Sciatic nerve (tissue), 2 donors: ENCODE measurements at places on chromosomes 2 and 18.
A peak's percentile ranks its signal among the peaks of the same experiment; 100 is the strongest.

GRCh38 chr2:219560037-219560892 lies 11.1 kb downstream of the OBSL1 start:
- no peak for DNase-seq

DNA sequence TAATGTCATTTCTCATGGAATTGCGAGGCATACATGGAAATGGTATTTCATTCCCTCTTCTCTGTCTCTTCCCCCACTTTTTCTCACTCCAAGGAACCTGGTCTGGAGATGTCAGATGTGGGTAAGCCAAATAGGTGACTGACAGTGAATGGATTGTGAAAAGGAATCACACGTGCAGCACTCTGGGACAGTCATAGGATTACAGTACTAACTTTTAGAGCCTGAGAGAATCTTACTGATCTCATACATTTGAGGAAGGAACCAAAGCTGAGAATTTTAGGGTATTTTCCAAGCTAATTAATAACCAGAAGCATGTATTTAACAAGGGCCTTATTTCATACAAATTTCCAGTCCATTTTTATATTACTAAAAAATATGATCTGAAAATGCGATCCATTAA lies 58.1 kb upstream of the ERBB4 start:
- no peak for DNase-seq

- no peak for DNase-seq
Measured at GRCh38 chr2:67709835-67710234, 312.7 kb downstream of the ETAA1 start.

- no peak for DNase-seq
Measured at GRCh38 chr2:12623051-12623450, 93.7 kb upstream of the TRIB2 start.

- DNase-seq = no peak
Measured at GRCh38 chr2:15152382-15152781, 408.8 kb downstream of the NBAS start.

DNA sequence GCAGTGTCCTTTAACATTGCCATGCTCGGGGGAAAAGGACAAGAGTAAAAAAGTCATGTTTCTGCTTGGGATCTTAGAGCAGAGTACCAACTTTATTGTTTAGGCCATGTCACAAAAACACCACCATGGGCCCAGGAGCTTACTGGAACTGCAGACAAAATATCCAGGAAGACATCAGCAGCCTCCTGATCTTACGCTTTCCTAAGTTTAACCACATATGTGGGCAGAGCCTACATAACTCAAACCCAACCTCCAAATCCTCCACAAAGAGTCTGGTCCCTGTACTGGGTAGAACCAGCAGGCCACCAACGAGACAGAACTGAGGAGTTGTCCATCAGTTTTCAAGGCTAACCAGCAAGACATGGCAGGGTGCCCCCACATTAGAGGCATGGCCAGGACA lies 10.3 kb downstream of the GALNT14 start:
- DNase-seq = no peak

GRCh38 chr2:105449076-105449475 lies 50.2 kb upstream of the FHL2 start:
- DNase-seq = no peak

- no peak for DNase-seq
Measured at GRCh38 chr2:23554054-23554697, 169.2 kb downstream of the KLHL29 start.

- DNase-seq = no peak
Measured at GRCh38 chr2:176158186-176158591, 1.1 kb downstream of the HOXD3 start.

DNA sequence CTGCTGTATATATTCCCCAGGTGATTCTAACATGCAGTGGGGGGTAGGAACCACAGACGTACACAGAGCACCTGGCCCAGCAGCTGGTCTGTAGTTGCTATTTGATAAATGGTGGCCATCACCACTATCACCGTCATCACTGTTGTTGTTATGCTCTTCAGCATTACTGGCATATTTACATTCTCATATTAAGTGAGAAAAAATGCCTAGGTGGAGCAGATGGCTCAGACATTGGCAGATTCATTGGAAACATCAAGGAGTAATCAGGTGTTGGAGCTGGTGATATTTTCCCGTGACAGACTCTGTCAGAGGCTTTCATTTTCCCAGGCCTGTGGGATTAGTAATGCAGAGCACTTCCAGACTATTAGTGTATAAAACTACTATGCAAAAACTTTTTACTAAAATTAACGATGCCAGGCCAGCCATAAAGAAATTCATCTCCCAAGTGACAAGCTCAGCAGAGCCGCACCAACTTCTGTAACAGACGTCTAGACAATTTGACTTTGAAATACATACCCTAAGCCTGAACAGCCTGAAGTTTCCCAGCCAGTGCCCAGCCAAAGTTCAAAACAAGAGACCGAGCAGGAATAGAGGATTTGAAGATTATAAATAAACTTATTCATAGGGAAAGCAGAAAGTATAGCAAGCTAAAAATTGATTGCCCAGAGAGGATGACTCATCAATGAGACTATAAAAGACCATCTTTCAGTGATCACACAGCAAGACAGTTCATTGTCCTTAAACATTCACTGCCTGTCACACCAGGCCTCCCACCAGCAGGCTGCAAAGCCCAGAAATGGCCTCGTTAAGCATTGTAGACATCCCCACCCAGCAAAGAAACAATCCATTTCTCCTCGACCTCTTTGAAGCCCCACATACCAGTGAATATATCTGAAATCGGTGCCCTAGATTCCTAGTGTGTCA lies 247.4 kb upstream of the CHAC2 start:
- DNase-seq = no peak

- no peak for DNase-seq
Measured at GRCh38 chr18:43422518-43422917, 145.2 kb upstream of the SYT4 start.

GRCh38 chr2:188473306-188473705 lies 181.6 kb downstream of the GULP1 start:
- DNase-seq = no peak

DNA sequence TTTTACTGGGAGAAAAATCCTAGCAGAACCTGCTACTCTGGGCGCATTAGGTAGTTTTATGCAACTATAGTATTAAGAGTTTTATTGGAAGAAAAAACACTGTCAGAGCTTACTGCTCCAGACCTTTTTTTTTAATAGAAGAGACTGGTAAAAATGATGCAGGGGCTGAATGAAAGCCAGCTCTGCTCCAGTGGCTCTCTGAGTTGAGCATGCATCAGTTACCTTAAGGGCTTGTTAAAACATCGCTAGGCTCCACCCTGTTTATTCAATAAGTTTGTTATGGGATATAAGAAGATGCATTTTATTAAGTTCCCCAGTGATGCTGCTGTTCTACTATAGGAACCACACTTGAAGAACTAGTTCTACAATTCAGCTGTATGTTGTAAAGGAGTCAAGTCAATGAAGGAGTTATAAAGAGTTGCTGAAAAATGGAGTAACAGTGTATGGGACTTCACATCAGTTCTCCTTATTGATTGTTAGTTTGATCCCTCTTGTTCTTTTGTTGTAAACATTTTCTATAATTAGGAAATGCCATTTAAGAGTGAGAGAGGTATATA lies 13.2 kb downstream of the SNRPG start:
- no peak for DNase-seq

DNA sequence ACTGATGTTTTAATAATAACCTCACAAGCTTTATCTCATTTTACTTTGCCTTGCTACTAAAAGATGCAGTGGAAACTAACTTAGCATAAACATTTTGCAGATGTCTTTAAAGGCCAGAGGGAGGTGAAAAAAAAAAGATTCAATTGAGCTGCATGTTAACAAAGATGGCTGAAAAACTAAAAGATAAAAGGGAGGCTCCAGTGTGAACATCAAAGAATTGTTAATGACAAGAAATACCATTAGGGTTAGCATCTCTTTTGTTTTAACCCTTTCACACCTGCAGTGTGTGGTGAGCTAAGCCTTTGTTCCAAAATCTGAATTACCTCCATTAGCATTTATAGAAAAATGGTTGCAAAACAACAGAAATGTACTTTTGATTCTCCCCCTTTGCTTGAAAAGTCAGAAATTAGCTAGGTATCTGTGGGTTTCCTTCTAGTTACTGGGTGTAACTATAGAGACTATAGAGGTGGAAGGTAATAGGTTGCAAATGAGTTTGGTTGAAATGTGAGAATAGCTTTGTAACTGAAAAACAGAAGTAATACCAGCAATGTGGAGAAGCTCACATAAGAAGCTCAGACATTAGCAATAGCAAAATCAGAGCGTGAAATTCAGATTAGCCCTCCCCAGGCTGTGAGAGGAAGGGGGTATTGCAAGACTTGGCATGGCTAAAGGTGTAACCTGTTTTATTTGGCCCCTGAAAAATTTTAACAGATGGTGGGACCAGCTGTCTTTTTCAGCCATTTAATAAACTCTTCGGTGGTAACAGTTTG lies 34.8 kb upstream of the SP5 start:
- DNase-seq = no peak

DNA sequence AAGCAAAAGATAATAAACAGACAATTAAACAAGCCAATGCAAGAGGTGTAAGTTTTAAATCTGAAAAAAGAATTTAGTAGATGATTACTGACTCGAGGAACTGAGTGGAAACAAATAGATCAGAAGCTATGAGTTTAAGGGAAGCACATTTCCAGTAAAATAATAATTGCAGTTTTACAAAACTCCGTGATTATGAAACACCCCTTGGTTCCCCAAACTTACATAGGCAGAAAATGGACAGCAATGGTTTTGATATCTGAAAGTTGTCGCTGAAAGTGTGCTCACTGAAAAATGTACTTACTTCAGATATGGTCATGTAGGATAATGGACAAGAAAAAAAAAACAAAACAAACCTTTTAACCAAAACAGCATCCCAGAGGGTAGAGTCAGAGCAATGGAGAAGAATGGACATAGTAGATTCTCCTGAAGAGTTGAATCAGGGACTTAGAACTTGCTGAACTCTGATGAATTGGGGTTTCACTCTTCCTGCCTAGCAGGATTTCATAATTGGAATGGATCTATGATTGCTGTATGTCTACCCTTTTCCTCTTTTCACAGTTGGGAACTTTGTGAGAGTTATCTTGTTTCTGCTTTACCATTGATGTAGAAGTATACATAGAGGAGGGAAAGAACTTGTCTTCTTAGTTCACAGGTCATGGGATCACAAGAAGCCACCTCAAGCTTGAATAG lies 305.6 kb upstream of the ZEB2 start:
- DNase-seq = no peak

GRCh38 chr2:37421686-37422085 lies 77.3 kb downstream of the QPCT start:
- DNase-seq = no peak

GRCh38 chr2:99421469-99421868 lies 68.3 kb downstream of the REV1 start:
- DNase-seq = no peak

- no peak for DNase-seq
Measured at GRCh38 chr2:18903750-18904149, 314.4 kb upstream of the NT5C1B start.

DNA sequence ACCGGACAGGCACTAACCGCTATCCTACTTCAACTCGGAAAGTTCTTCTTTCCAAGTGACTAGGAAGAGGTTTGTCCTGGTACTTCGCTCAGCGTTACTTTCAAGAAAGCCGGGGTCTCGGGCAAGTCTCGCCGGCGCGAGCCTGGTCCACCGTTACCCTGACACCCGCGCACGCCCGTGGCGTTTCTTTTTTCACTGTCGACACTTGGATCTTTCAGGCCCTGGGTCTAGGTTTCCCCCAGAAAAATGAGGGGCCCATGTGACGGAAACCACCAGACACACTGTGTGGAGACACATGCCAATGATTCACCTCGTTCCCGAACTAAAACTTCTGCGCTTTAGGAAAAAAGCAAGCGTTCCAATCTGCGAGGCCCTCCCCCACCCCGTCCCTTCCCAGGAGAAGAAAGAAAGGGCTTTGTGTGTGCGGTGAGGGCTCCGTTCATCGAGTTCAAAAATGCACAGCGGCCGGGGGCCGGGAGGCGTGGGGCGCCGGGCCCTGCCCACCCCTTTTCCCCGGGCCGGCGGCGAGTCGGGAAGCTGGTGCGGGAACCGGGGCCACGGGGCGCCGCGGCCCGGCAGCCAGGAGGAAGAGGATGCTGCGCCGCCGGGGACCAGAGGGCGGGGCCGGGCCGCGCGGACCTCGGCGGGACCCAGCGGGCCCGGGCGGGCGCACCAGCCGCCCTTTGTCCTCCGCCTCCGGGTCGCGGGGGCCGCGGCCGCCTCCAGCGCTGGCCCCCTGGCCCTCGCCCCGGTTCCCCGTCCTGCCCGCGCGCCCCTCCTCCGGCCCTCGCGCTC lies 2.6 kb downstream of the ZNF521 start:
- DNase-seq = peak; percentile 65

- no peak for DNase-seq
Measured at GRCh38 chr18:22912835-22913234, 20.3 kb upstream of the RBBP8 start.

DNA sequence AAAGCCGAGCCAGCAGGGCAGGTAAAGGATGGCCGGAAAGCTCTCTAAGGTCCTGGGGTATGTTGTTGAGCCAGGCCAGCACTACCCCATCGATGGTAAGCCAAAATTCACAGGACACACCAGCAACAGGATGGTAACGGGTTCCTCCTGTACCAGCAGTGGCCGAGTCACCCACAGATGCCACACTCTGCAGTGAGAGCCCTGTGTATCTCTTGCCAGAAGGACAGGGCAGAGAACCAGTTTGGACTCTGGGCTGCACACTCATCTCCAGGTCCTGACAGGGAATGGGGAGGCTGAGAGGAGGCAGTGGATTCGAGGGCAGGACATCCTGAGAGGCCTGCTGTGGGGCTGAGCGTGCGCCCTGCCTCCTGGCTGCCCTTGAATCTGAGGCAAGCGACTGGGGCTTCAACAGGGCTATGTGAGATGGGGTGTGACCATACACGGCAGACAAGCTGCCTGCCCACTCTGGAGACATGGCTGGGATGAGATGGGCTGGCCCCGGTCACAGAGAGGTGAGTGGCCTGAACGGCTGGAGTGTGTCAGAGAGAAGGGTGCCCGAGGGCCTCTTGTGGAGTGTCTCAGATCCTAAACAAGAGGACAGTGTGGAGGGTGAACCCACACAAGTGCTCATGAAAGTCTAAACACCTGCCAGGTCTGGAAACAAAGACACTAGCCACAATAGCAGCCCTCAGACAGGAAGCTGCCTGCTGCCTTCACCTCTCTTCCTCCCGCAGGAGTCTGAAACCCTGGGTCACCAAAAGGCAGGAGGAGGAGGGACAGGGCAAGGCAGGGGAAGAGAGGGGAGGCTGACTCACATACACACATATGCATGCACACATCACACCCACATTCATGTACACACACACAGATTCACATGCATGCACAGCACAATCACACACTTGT lies 182.3 kb downstream of the LOXHD1 start:
- no peak for DNase-seq

- no peak for DNase-seq
Measured at GRCh38 chr18:67261931-67262552, 254.5 kb downstream of the DSEL start.

GRCh38 chr2:65390134-65390533 lies 42.3 kb downstream of the SPRED2 start:
- DNase-seq = no peak

DNA sequence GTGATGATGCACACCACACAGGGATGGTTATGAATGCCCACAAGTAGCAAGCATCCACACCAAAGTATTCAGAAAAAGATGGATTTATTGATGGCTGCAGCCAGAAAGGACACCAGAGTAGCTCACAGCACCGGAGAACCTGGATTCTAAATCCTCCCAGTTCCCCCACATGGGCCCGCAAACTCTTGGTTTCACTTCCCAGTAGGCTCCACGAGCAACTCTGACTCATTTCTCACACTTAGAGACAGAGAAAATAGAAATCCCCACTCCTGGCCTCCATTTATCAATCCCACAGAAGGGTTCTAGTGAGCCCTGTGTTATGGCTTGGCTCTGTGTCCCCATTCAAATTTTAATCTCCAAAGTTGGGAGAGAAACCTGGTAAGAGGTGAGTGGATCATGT lies 426.7 kb upstream of the MYT1L start:
- DNase-seq = no peak
